ENCODE measurements at places on chromosomes 7 and 10.
A peak's percentile ranks its signal among the peaks of the same experiment; 100 is the strongest.

GRCh38 chr7:77679608-77680007 is 16.7 kb upstream of the RSBN1L start:
- DNase-seq = peak; percentile 18

DNA sequence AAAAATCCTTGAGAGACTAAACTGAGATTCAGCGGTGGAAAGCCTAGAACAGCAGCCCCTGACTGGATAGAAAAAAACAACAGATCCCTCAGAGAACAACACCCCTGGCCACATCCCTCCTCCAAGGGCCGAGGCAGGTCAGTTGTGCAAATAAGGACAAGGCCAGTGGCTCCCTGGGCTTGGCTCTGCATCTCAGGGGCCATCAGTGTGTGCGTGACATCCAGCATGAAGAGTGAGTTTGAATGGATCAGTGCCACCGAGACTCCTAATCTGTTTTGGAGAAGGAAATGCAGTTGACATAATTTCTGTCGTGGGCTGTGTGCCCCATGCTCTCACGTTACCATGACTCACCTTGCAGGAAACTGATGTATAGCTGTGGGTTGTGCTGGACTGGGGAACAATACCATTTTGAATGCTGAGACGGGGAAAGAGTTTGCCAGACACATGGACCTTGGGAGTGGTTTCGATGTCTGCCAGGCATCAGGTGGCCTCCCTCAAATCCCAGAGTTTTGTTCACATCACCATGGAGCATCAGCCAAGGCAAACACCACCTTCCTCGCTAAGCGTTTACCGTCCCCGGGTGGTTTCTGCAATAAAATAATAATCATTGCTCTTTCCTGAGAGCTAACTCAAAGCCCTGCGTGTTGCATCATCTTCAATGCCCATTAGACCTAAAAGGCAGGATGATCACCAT is 153.2 kb upstream of the FZD8 start:
- DNase-seq = no peak

DNA sequence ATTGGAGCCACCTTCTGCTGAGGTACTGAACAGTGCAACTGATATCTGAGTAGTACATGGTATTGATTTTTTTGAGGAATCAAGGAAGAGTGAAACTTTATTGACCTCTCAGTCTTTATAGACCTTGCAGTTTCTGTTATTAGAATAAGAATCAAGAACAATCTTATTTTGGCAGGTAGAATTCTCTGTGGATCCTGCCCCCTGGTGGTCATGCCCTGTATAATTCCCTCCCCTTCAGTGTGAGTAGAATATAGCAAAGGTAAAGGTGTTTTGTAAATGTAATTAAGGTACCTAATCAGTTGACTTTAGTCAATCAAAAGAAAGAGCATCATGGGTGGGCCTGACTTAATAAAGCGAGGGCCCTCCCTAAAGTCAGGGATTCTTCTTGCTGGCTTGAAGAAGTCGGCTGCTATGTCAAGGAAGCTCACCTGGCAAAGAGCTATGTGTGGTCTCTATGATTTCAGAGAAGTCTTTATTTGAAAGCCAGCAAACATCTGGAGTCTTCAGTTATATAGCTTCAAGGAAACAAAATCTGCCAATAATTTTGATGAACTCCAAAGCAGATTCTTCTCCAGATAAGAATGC is 142.8 kb downstream of the LSM5 start:
- DNase-seq = no peak

DNA sequence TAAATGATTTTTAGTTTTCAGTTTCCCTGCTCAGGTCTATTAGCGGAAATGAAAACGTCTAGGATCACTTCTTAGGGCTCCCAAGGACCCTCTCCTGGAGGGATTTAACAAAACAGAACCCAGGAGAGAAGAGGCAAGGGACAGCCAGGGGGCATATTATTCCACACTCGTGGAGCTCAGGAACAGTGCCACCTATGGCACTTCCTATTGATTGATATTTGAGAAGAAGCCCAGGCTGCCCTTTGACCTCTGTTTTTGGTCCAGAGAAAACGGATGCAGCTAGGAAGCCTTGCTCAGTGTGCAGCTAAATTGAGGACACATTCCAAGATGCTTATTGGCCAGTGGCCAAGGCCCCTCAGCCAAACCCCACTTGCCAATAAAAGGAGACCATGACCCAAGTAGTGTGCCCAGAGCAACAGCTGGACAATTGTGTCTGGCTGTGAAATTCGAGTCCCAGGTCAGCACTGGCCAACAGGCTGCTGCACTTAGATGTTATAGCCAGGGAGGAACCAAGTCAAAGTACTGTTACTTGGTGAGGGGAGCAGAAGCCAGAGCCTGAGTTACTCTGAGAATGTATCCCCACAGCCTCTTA is 24.0 kb upstream of the GPNMB start:
- no peak for DNase-seq

DNA sequence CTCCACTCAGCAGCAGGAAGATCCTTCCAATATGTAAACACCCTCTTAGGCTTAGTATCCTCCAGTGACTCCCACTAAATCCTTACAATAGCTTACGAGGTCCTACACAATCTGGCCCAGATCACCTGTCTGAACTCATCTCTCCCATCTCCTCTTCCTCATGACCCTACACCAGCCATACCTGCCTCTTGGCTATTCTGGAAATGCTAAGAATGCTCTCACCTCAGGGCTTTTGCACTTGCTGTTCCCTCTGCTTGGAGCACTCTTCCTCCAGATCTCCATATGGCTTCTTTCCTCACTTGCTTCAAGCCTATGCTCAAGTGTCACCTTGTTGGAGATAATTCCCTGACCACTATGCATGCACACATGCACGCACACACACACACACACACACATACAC is 50.8 kb upstream of the FRMD4A start:
- DNase-seq = no peak

GRCh38 chr7:1934756-1935155 is 264.7 kb downstream of the ELFN1 start:
- no peak for DNase-seq

DNA sequence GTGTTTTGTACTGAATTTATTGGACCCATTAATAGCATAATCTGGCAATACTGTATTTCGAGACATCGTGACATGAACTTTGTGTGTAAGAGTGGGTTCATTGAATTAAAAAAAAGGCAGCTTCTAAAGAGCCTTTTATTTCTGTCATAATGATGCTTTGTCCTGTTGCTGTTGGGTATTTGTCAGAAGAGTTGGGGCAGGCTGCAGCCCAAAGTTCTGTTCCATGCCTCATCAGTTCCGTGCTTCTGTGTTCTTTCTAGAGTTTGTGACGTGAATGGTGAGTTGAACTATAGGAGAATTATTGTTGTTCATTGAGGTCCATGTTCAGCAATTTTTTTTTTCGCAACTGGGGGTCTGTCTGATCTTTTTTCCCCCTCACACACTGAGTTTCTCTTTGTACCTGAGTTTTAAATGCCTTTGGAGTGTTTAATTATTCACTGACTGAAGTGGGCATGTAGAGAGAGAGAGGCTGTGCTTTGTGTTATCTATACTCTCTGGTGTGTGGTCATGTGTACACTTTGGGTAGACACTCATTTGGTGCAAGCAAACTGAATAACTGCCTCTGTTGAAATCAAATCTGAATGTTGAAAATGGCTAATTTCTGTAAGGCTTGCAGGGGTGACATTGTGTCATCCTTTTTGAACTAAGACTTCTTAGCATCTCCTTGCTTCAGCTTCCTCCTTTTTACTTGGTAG is 69.8 kb downstream of the ADD3 start:
- no peak for DNase-seq

- no peak for DNase-seq
Observed at GRCh38 chr10:116888380-116889055, 39.2 kb downstream of the ENO4 start.

DNA sequence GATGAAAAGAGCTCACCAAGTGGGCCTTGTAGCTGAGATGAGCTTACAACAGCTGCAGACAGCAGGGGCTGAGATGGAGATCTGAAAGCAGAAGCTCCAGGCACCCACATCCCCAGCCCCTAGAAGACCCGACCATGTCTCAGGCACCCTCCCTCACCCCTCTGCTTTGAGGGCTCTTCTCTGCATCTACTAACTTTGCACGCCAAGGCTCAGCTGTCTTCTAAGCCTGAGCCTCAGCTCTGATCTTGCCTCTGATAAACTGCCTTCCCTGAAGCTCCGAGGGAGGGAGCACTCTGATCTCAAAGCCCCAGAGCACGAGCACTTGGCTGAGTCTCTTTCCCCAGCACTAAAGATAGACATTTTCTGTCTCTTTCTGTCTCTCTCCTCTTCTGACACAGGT is 42.0 kb downstream of the ANXA8 start:
- no peak for DNase-seq

DNA sequence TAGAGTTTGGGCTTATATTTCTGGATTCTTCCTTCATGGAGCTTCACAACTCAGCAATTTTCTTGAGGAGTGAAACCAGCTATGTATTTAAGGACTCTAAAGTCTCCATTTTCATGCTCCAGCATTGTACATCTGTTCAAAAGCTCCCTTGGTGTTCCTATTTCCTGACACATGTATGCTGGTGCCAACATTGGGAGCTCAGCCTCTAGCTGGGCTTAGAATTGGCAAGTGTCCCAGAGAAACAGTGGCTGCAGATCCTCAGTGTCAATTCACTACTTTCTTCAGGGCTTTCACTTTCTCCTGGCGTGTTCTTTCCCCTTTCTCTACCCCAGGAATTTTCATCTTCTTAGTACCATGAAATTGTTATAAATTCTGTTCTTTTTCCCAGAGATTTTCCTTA is 103.1 kb downstream of the ZNF467 start:
- no peak for DNase-seq

GRCh38 chr10:70479626-70480238 is 1.2 kb downstream of the PALD1 start:
- no peak for DNase-seq

DNA sequence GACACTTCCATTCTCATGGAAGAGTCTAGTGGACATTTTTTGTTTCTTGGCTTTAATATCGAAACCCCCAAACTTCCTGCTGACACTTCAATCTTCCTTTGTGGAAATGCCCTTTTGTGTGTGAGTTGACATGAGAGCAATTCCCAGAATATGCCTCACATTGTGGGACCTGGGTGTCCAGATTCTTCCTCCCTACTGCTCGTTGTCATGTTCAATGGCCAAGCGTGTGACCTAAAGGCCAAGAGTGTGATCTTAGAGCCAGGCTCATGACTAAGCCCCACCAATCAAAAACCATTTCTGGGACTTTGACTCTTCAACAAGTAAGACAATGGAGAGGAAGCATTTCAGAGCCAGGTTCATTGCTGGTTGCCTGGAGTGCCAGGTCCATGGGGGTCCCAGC is 52.5 kb upstream of the BMPER start:
- no peak for DNase-seq
